ENCODE measurements at places on chromosomes 12 and 14. TPM values are rescaled to one million over a fixed set of nuclear protein-coding genes. Genes with fewer than 3 reads are reported as not detected.

The PRKD1 gene
- 0.23 TPM for polyA plus RNA-seq

The IL26 gene
- polyA plus RNA-seq, result not detected

The TMEM132D gene
- not detected for polyA plus RNA-seq

The VRTN gene
- not detected for polyA plus RNA-seq

The FAM186B gene
- polyA plus RNA-seq, result 0.19 TPM

The OR6C2 gene
- polyA plus RNA-seq, result not detected

The NR1H4 gene
- not detected for polyA plus RNA-seq

The CPM gene
- polyA plus RNA-seq, result 0.73 TPM

The ARHGAP9 gene
- polyA plus RNA-seq, result not detected

The DCAF5 gene
- 35.6 TPM for polyA plus RNA-seq

The HOXC9 gene
- 2.9 TPM for polyA plus RNA-seq

The NANOG gene
- not detected for polyA plus RNA-seq

The PTPN6 gene
- 16.4 TPM for polyA plus RNA-seq

The PLEKHG7 gene
- polyA plus RNA-seq, result not detected

The KLRG1 gene
- 0.40 TPM for polyA plus RNA-seq

The GPR68 gene
- 0.06 TPM for polyA plus RNA-seq

The NCOR2 gene
- 18.9 TPM for polyA plus RNA-seq

The CISTR gene
- not detected for polyA plus RNA-seq

The BMP4 gene
- polyA plus RNA-seq, result 7.5 TPM

The KSR2 gene
- under 0.01 TPM for polyA plus RNA-seq

The DBX2 gene
- not detected for polyA plus RNA-seq

The PPM1H gene
- polyA plus RNA-seq, result 0.02 TPM

The TUBA1C gene
- polyA plus RNA-seq, result 3,239 TPM

The GPHN gene
- 15.8 TPM for polyA plus RNA-seq

The BEGAIN gene
- 1.7 TPM for polyA plus RNA-seq

The TMEM120B gene
- polyA plus RNA-seq, result 10.6 TPM

The TRPV4 gene
- polyA plus RNA-seq, result 12.1 TPM

The LBHD2 gene
- polyA plus RNA-seq, result not detected

The SLC8A3 gene
- 0.40 TPM for polyA plus RNA-seq

The INHBE gene
- 0.07 TPM for polyA plus RNA-seq

The SIX4 gene
- 4.2 TPM for polyA plus RNA-seq

The UNC119B gene
- polyA plus RNA-seq, result 25.3 TPM

The HOXC12 gene
- polyA plus RNA-seq, result 0.05 TPM

The RASSF3 gene
- 14.0 TPM for polyA plus RNA-seq

The CDH24 gene
- 4.2 TPM for polyA plus RNA-seq

The APPL2 gene
- 13.2 TPM for polyA plus RNA-seq

The NTF3 gene
- polyA plus RNA-seq, result not detected

The DLK1 gene
- polyA plus RNA-seq, result not detected

The TMEM63C gene
- 2.7 TPM for polyA plus RNA-seq

The SMCO2 gene
- 0.07 TPM for polyA plus RNA-seq

The GDF3 gene
- not detected for polyA plus RNA-seq

The ETFBKMT gene
- polyA plus RNA-seq, result 0.74 TPM

The NEUROD4 gene
- not detected for polyA plus RNA-seq

The FAIM2 gene
- polyA plus RNA-seq, result not detected

The SELPLG gene
- polyA plus RNA-seq, result 0.63 TPM
